ENCODE measurements at places on chromosomes 12 and 14.

- DNase-seq = no peak
These were observed 282.1 kb upstream of the NPAS3 start for GRCh38 chr14:32656601-32657000.

- peak; percentile 61 for DNase-seq
These were observed 62.4 kb upstream of the PLBD1 start for GRCh38 chr12:14629832-14630710.

- DNase-seq = no peak
These were observed 110.8 kb downstream of the SLC35F4 start for GRCh38 chr14:57755018-57755521.

- no peak for DNase-seq
These were observed 181.3 kb downstream of the ITPR2 start for GRCh38 chr12:26651566-26652188.

DNA sequence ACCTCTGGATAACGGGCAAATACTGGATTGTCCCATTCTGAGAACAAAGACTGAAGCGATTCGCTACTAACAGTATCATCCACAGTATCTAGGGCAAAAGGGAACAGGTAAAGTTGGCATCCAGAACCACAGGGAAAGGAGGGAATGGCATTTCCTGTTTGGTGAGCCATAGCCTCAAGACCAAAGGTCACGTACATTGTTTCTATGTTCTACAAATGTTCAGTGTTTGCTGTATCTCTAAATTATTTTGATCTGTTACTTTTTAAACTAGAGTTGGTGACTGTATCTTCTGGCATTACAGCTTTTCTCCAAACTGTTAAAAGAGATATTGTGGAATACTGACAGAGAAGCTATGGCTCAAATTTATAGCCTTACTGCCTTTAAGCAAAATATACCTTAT lies 9.7 kb downstream of the MLH3 start:
- no peak for DNase-seq

- peak; percentile 33 for DNase-seq
These were observed at the start of gene KCNJ8 for GRCh38 chr12:21774358-21775132. KCNJ8 (minus strand) TSS chr12:21774706; CDS start chr12:21773616, 1,090 bp downstream.

GRCh38 chr14:70177081-70177800 lies 11.5 kb downstream of the SLC8A3 start:
- no peak for DNase-seq

DNA sequence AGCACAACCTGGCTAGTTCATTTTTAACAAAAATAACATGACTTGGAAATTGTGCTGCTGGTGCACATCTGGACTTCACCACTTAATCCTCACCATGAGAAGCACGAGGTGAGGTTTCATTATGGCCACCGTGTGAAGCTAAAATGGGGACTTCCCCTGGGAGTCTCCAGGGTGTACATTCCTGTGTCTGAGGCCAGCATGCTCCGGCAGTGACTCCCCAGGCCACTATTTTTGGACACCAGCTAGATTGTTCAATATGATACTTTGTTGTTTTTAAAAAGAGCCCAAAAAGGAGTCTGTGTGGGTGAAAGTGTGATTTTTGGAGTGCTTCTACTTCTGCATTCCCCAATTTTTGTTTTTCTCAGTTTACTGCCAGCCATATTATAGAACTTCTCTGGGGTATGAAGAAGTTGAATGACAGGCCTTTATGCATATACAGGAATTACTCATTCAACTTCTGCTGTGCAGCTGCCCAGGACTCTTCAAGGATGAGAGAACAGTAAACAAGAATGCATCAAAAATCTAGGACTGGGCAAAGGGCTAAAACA lies 16.9 kb upstream of the AICDA start:
- no peak for DNase-seq

- no peak for DNase-seq
These were observed 207.0 kb downstream of the TMEM121 start for GRCh38 chr14:105733081-105734065.

DNA sequence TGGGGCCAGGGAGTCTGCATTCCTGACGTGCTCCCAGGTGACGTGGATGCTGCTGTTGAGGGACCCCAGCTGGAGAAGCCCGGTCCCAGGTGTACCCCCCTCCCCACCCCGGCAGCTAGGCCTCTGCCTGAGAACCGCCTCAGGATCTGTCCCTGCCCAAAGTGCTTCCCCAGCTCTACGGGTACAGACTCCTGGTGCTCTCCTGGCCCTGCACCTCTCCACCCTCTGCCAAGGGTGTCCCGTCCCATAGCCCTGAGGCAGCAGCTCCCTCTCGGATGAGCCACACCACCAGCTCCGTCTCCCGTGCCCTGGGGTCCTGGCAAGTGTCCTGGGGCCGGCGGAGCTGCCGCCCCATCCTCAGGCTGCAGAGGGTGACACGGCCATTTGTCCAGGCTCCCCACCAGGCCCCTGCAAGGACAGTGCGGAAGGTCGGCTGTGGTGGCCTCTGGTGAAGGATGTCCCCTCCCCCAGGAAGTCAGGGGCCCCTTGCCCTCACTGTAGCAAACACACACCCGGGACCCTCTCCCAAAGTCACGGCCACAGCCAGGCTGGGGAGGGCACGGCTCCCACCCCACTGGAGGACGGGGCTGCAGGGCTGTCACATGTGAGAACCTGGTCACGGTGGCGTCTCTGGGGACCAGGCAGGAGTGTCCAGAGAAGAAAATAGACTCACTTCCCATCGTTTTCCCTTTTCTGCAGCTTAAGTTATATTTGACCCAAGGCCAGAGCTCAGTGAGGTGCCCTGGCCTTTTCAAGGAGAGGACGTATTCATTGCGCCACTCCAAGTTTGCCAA lies 74.4 kb upstream of the FBRSL1 start:
- DNase-seq = no peak

DNA sequence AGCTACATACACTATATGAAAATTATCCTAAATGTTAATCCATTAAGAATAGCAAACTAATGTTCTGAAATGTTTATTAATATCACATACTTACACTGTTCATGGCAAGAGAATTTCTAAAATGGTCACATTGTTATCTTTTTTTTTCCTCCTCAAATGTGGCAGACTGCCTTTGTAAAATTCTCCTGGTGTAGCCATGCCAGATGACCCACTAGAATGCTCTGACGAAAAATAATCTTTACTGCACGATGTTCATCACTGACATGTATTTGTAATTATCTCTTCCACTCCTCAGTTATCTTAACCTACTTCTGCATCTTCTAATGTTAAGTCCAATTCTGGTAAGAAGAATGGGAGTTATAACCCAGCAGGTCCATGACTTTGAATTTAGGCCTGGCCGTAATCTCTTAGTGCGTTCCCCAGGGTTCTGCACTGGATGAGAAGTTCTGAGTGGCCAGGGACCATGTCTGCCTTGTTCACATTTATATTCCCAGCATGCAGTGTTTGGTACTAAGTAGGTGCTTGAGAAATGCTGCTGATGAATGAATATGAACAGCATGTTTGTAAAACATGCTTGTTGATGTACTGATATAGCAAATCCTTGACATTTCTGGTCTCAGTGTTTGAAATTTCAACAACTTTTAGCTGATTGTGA lies 46.7 kb downstream of the NOPCHAP1 start:
- DNase-seq = no peak

DNA sequence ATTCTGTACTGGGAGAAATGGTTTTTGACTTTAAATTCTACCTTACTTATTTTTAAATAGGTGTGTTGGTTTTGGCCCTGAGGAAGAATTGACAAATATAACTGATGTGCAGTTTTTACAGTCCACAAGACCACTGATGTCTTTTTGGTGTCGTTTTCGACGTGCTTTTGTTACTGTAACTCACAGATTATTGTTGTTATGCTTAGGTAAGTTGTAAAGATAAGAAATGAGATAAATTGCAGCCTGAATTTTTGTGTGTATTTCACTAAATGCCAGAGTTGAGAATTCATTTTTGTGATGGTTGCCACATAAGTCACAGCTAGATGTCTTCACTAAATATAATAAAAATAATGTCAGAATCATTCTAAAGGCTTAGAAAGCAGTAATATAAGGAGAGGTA lies 39.9 kb upstream of the MSRB3 start:
- DNase-seq = no peak

DNA sequence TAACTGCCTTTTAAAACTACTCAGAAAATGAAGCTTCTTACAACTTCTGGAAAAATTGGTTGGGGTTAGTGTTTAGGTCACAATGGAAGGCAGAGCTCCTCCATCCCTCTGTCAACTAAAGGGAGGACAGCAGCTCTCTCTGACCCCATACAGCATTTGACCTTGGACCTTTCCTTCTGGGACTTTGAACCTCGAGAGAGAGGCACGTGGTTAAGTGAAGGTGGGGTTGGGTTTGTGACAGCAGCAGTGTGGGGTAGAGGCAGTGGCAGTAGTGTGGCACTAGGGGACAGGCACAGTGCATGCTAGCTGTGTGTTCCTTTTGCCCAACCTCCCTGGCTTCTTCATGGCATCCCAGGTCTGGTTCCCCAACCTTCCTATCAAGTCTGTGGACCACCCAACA lies 9.4 kb upstream of the C12orf75 start:
- DNase-seq = no peak

- no peak for DNase-seq
These were observed 717.3 kb downstream of the TRHDE start for GRCh38 chr12:72989458-72989947.

DNA sequence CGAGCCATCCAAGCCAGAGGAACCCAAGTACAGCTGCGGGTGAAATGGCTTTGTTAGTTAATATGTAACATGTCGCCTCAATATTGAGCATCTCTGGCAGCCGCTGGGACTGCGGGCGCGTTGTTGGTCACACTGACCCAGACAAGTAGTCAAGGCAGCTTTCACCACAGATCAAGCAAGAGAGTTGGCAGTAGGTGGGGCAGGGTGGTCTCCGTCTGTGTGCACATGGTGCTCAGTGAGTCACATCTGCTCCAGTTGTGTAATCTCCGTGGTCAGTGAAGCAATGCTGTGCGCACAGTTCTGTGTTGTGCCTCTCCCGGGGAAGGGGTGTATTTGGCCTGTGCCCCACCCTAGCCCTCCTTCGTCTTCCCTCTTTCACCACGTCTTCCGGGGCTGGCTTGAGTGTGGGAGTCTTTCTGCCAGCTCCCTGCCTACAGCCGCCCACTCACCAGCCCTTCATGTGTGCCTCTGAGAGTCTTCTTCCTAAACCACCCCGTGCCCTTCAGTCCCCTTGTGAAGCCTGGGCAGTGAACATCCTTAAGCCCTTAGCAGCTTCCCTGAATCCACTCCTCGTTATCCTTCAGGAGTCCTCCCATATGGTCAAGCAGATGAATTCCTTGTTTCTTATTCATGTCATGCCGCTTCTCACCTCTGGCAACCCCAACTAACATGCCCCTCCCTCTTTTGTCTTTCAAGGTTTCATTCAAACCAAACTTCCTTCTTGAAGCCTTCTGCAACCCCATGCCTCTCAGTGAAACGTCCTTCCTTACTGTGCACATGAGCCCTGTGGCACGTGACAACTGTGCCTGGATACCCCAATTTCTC lies 242.1 kb downstream of the CACNA1C start:
- peak; percentile 44 for DNase-seq

GRCh38 chr14:34120185-34120977 lies 169.5 kb upstream of the EGLN3 start:
- no peak for DNase-seq

DNA sequence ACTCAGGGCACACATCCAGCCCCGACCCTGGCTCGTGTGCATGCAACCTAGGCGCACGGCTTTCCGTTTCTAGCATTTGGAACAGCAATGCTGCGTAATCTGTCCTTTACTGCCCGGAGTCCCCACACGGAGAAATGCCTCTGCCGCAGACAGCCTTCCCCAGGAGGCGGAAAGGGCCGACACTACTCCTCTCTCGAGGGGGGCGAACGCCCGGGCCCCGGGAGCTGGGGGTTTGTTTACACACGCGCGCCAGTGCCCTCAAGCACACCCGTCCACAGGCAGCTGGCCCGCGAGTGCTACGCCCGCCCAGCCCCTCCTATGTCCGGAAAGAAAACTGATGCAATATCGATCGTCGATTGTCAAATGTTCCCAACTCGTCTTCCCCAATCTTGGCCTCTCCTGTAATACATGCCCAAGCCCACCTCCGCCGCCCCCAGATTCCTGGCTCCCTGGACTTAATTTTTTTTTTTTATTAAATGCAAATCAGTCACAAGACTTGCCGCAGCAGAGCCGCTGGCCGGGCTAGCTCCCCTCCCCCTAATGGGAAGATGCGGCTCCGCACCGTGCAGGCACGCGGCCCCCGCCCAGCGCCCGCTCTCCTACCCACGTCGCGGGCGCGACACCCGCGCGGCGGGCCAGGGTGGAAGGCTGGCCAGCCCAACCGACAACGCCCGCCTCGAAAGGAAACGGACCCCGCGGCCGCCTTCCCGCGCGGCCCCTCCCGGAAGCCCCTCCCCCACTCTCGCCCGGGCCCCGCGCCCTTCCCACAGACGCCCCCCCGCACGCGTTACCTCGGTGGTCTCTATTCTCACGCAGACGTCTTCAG lies 642 bp downstream of the SLC38A2 start:
- DNase-seq = peak; percentile 52
